ENCODE measurements at places on chromosomes 16 and 17. TPM values are rescaled to one million over a fixed set of nuclear protein-coding genes. Genes with fewer than 3 reads are reported as not detected.
A peak's percentile ranks its signal among the peaks of the same experiment; 100 is the strongest.

- H3K4me3 ChIP-seq, result no peak overlapping the region
- DNase-seq, result no peak
- H3K4me1 ChIP-seq, result no peaks in the 10 kb centered on the region
- H3K27ac ChIP-seq, result no peak overlapping the region
- no peaks in the 10 kb centered on the region for H3K36me3 ChIP-seq
Observed at GRCh38 chr17:50596191-50597037, 35.9 kb downstream of the CACNA1G start.

DNA sequence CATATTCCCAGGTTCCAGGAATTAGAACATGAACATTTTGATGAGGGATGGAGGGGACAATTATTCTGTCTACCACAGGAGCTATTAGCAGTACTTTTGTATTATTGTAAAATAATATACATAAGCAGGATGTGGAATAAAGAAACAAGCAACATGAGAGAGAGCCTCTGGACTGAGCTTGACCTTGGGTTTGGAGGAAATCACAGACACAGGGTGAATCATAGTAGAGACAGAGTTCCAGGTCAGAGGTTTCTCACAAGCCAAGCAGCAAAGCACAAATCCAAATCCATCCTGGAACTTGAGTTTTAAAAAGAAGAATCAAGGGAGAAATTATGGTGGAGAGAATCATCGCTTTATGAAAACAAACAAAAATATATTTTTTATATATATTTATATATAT, 5.1 kb downstream of the KRT31 start:
- no peaks in the 10 kb centered on the region for H3K36me3 ChIP-seq
- H3K27me3 ChIP-seq, result no peaks in the 10 kb centered on the region
- DNase-seq, result no peak
- no peak overlapping the region for H3K27ac ChIP-seq
- no peak overlapping the region for H3K4me3 ChIP-seq

GRCh38 chr17:79146562-79146961, 71.9 kb downstream of the ENGASE start:
- H3K36me3 ChIP-seq, result no peaks in the 10 kb centered on the region
- H3K4me1 ChIP-seq, result no peaks in the 10 kb centered on the region
- no peak overlapping the region for H3K4me3 ChIP-seq
- DNase-seq, result no peak

- peak overlapping the region; percentile 7 for H3K4me3 ChIP-seq
- H3K27me3 ChIP-seq, result no peaks in the 10 kb centered on the region
Observed at GRCh38 chr16:73233329-73233765, 185.4 kb upstream of the ZFHX3 start.

DNA sequence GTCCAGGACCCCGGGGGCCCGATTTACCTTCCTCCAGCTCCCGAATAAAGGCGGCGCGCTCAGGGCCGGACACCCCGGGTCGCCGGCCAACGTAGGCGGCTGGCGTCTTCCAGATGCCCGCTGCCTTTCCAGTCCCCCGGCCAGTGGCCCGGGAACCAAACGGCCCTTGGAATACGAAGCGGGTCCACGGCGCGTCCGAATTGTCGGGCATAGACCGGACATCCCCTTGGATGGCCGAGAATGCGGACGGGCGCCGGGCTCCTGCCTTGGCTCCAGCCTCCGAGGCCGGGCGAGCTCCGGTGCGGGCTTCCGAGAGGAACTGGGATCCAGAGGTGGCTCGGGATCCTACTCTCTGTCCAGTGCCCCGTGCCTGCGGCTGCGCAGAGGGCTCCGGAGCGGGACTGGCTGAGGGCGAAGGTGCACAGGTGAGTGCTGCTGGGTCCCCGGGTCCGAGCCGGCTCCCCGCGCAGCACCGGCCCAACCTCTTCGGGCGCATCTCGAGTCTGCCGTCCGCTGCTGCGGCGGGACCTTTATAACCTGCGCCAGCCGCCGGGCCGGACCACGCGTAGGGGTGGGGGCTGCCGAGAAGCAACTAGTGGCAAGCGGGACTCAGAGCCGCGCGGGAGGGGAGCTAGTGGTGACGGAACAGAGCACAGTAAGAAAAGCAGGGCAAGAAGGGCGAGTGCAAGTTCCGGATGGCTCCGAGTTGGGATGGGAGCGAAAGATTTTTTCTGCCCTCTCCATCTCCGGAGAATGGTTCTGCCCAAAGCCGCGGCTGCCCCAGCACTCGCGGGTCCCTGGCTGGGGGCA, at the start of gene HAP1:
Gene HAP1, minus strand, starts transcription at position 505 of the 810 bp plus-strand sequence. Its CDS starts 9 bp downstream, at position 496.
- peaks cover 15% of the 10 kb centered on the region for H3K4me1 ChIP-seq
- H3K27me3 ChIP-seq, result peaks cover 54% of the 10 kb centered on the region
- peak within 1 kb of the TSS; percentile 28 for H3K4me3 ChIP-seq

The KRTAP16-1 gene
- not detected for total RNA-seq

DNA sequence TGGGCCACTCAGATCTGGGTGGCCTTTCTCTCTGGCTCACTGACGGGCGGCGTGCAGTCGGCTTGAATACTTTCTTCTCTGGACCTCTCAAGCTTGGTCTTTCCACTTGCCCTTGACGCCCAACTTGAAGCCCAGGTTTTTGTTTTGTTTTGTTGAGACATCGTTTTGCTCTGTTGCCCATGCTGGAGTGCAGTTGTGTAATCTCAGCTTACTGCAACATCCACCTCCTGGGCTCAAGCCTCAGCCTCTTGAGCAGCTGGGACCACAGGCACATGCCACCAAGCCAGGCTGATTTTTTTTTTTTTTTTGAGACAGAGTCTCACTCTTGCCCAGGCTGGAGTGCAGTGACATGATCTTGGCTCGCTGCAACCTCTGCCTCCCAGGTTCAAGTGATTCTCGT, 22.7 kb upstream of the KIF19 start:
- peaks cover 35% of the 10 kb centered on the region for H3K27me3 ChIP-seq
- no peak for DNase-seq
- no peaks in the 10 kb centered on the region for H3K36me3 ChIP-seq
- H3K27ac ChIP-seq, result no peak overlapping the region
- no peaks in the 10 kb centered on the region for H3K4me1 ChIP-seq

DNA sequence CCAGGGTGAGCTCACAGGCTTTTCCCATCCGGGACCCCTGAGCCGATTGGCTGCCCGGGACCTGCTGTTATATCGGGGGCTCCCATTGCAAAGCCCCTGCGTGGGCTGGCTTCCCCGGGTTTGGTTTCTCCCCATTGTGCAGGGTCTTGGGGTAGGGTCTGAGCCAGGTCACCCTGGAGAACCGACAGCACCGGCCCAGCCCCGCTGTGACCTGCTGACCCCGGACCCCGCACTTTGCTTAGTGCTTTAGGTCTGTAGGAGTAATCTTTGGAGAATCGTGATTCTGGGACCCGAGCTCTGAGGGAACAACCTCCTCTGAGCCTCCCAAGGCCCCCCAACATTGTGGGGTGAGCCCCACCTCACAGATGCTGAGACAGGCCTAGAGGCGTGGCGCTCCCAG, 62.9 kb downstream of the JPH3 start:
- H3K4me3 ChIP-seq, result no peak overlapping the region
- H3K4me1 ChIP-seq, result no peaks in the 10 kb centered on the region
- H3K27ac ChIP-seq, result no peak overlapping the region
- H3K27me3 ChIP-seq, result peaks cover 14% of the 10 kb centered on the region

DNA sequence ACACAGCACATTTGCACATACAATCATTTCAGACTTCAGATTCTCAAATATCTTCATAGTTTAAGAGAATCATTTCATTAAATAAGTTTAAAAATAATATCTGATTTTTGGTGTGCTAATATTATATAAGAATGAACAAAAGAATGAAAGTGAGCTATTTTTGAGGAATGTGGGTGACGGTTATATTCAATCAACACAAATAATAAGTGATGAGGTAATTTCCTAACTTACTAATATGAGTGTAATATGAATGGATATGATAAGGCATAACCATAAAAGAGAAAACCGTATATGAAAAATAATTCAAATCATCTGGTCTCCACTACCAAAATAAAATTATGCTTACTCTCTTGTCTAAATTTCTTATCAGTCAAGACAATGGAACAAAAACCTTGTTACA, 68.4 kb upstream of the NACA2 start:
- H3K4me1 ChIP-seq, result no peaks in the 10 kb centered on the region
- no peak for DNase-seq
- H3K27ac ChIP-seq, result no peak overlapping the region
- H3K27me3 ChIP-seq, result no peaks in the 10 kb centered on the region
- no peak overlapping the region for H3K4me3 ChIP-seq

The PRSS21 gene
- not detected for total RNA-seq

GRCh38 chr17:75109407-75110233, at the start of gene ARMC7:
Gene ARMC7, plus strand, starts transcription at chr17:75109969. Its CDS starts 320 bp downstream, at chr17:75110289.
- peak within 1 kb of the TSS; percentile 81 for H3K4me3 ChIP-seq
- H3K27ac ChIP-seq, result peak within 1 kb of the TSS; percentile 86
- peaks cover 7% of the 10 kb centered on the region for H3K36me3 ChIP-seq
- peak; percentile 95 for DNase-seq
- H3K27me3 ChIP-seq, result no peaks in the 10 kb centered on the region

GRCh38 chr16:57608462-57609113, 19.8 kb upstream of the ADGRG1 start:
- no peaks in the 10 kb centered on the region for H3K27me3 ChIP-seq
- no peaks in the 10 kb centered on the region for H3K36me3 ChIP-seq
- no peak overlapping the region for H3K4me3 ChIP-seq
- H3K4me1 ChIP-seq, result peaks cover 50% of the 10 kb centered on the region

DNA sequence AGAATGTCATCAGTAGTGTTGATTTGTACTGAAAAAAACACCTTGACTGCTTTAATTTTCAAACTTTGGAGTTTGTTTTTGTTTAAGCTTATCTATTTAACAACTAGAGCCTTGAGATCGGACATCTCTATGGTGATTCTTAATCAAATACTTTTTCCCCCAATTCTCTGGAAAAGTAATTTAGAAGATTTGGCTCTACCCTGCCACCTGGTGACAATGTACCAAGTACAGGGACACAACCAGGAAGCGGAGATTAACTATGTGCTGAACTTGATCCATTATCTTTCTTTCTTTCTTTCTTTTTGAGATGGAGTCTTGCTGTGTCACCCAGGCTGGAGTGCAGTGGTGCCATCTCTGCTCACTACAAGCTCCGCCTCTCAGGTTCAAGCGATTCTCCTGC, 30.8 kb downstream of the USP43 start:
- DNase-seq, result peak; percentile 34
- H3K4me3 ChIP-seq, result no peak overlapping the region
- H3K27ac ChIP-seq, result no peak overlapping the region
- H3K36me3 ChIP-seq, result peaks cover 6% of the 10 kb centered on the region
- H3K4me1 ChIP-seq, result no peaks in the 10 kb centered on the region
- H3K27me3 ChIP-seq, result no peaks in the 10 kb centered on the region

The HBA2 gene
- total RNA-seq, result 570 TPM

GRCh38 chr16:57054771-57055170, 37.6 kb upstream of the CPNE2 start:
- no peaks in the 10 kb centered on the region for H3K4me1 ChIP-seq
- H3K27ac ChIP-seq, result no peak overlapping the region
- DNase-seq, result no peak
- H3K4me3 ChIP-seq, result no peak overlapping the region
- H3K36me3 ChIP-seq, result peaks cover 99% of the 10 kb centered on the region
- no peaks in the 10 kb centered on the region for H3K27me3 ChIP-seq

The EVI2A gene
- total RNA-seq, result not detected

GRCh38 chr16:14489460-14489859, 140.6 kb downstream of the PARN start:
- H3K27me3 ChIP-seq, result no peaks in the 10 kb centered on the region
- H3K36me3 ChIP-seq, result peaks cover under 1% of the 10 kb centered on the region
- H3K4me1 ChIP-seq, result peaks cover 58% of the 10 kb centered on the region
- H3K27ac ChIP-seq, result no peak overlapping the region

The EMC6 gene
- total RNA-seq, result 28.6 TPM

The LYRM1 gene
- total RNA-seq, result 29.7 TPM

GRCh38 chr17:74842599-74843351, 16.9 kb downstream of the GRIN2C start:
- peaks cover 11% of the 10 kb centered on the region for H3K36me3 ChIP-seq
- H3K4me1 ChIP-seq, result peaks cover 33% of the 10 kb centered on the region

DNA sequence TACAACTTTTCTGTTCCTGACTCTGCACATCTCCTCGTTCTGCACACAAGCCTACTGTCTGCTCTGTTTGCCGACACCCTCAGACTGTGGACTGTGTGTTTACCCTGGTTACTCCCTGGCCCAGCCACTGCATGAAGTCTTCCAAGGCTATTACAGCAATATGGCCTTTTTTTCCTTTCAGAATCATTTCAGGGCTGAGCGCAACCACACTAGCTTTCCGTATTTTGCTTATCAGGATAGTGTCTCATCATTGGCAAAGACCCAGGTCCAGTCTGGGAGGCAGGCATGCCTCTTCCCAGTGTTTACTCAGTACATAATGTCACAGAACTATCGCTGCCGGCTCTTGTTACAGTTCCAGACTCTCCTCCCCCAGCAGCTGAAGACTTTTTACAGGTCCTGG, 10.1 kb downstream of the DNAH9 start:
- no peaks in the 10 kb centered on the region for H3K36me3 ChIP-seq
- DNase-seq, result peak; percentile 30
- no peak overlapping the region for H3K4me3 ChIP-seq
- H3K4me1 ChIP-seq, result peaks cover 11% of the 10 kb centered on the region
- H3K27ac ChIP-seq, result peak overlapping the region; percentile 45

The CLDN6 gene
- total RNA-seq, result not detected

DNA sequence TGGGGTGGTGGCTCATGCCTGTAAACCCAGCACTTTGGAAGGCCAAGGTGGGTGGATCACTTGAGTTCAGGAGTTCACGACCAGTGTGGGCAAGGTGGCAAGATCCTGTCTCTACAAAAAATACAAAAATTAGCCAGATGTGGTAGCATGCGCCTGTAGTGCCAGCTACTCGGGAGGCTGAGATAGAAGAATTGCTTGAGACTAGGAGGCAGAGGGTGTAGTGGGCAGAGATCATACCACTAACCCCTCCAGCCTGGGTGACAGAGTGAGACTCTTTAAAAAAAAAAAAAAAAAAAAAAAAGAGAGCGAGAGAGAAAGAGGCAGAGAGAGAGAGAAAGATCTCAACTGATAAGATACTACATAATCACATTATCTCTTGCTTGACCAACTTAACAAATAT, 45.9 kb downstream of the KANSL1 start:
- no peak overlapping the region for H3K4me3 ChIP-seq
- no peaks in the 10 kb centered on the region for H3K36me3 ChIP-seq
- H3K27me3 ChIP-seq, result no peaks in the 10 kb centered on the region
- H3K4me1 ChIP-seq, result peaks cover 94% of the 10 kb centered on the region
- no peak for DNase-seq

The PLK1 gene
- 35.9 TPM for total RNA-seq

The PRKCB gene
- total RNA-seq, result 49.6 TPM

DNA sequence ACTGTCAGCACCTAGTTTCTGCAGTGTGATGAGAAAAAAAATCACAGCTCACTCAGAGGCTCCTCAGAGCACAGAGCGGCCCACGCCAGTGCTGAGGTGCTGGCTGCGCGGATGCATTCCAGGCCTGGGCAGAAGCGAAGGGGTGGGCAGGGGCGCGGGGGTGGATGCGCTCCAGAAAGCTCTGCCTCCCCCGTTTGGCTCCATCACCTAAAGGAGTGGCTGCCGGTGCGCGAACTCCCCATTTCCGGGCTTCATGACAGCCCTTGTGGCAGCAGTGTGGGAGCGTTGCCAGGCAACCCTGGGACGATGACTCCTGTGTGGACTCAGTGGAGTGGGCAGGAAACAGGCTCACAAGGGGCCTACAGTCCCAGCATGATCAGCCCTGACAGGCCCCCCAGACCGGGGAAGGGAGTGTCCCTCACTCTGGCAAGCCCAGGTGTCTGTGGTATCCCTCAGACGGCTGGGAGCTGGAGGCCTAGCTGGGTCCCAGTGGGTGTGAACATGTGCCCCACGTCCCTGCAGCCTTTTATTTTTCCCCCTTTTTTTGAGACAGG, 32.8 kb upstream of the NUDT16L1 start:
- peak; percentile 90 for DNase-seq
- no peak overlapping the region for H3K4me3 ChIP-seq
- H3K36me3 ChIP-seq, result peaks cover 59% of the 10 kb centered on the region
- peak overlapping the region; percentile 31 for H3K27ac ChIP-seq

The PRSS8 gene
- 70.5 TPM for total RNA-seq

The NTN3 gene
- total RNA-seq, result 1.8 TPM

The FBXL16 gene
- not detected for total RNA-seq

Measured in stomach (tissue), 19 donors.